ENCODE measurements at places on chromosomes 12 and 14.

- DNase-seq, result no peak
These were observed 4.2 kb downstream of the SPRYD3 start for GRCh38 chr12:53074999-53075370.

DNA sequence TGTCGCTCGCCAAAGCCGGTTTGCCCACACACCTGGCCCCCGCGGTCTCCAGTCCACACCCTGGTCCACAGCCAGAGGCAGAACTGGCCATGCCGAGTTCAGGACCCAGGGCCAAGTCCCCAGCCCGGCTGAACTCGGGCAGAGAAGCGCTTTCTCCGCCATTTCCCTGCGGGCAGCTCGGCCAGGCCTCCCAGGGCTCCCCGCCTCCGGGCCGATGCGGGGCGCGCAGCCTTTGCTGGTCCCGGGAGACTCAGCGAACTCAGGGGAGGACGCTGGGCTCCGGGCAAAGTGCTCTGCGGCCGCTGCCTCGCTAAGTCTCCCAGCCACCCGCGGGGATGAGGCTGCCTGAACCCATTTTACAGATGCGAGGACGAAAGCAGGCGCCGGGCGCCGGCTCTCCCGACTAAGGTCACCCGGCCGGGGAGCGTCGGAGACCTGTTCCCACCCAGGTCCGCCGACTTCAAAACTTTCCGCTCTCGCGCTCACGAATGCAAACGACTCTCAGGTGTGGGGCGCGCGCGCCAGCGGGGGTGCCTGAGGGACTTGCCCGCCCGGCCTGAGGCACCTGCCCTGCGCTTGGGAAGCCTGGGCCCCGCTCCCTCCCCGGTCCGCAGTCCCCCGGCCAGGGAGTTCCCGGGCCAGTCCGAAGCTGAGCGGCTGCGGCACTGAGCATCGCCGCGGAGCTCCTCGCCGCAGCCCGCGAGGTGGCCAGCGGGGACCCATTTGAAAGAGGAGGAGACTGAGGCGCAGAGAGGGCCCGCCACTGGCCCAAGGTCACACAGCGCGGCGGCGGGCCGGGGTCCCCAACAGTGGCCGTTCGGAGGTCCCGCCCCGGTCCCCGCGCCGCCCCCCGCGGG lies 627 bp downstream of the TESC start:
- no peak for DNase-seq

DNA sequence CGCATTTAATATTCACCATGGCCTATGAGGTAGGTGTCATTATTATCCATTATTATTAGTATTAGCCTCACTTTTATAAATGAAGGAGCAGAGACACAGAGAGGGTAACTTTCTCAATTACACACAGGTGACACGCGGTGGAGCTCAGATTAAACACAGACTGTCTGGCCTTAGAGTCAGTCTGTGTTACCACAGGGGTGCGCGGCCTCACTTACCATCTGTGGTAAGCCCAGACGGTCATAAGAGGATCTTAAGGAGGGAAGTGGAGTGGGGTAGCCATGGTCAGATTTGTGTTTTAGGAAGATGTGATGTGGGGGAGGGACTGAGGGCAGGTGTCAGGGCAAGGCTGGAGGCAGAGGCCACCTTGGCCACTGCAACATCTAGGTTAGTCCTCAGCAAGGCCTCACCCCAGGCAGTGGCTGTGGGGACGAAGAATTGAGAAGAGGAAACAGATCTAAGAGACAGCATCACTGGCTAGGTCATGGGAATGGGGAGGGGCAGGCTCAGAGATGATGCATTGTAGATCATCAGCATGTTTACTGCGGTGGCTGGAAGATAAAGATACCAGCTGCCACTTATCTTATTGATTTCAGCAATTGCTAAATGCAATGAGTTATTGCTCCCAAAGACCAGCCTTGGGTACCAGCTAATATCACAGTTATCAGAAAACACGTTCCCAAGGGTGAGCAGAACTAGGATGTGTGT lies 67.1 kb downstream of the SERPINA3 start:
- peak; percentile 17 for DNase-seq

- DNase-seq, result no peak
These were observed 5.7 kb upstream of the SUSD6 start for GRCh38 chr14:69605738-69606137.

DNA sequence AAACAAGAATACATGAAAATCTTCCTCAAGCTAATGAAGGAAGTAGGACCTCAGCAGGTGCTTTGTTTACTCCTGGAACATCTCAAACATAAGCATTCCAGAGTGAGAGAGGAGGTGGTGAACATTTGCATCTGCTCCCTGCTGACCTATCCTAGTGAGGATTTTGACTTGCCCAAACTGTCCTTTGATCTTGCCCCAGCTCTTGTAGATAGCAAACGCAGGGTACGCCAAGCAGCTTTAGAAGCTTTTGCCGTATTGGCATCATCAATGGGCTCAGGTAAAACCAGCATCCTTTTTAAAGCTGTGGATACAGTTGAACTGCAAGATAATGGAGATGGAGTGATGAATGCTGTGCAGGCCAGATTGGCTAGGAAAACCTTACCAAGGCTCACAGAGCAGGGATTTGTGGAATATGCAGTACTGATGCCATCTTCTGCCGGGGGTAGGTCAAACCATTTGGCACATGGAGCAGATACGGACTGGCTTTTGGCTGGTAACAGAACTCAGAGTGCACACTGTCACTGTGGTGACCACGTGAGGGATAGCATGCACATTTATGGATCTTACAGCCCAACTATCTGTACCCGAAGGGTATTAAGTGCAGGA lies 1.9 kb downstream of the TOGARAM1 start:
- peak; percentile 21 for DNase-seq

DNA sequence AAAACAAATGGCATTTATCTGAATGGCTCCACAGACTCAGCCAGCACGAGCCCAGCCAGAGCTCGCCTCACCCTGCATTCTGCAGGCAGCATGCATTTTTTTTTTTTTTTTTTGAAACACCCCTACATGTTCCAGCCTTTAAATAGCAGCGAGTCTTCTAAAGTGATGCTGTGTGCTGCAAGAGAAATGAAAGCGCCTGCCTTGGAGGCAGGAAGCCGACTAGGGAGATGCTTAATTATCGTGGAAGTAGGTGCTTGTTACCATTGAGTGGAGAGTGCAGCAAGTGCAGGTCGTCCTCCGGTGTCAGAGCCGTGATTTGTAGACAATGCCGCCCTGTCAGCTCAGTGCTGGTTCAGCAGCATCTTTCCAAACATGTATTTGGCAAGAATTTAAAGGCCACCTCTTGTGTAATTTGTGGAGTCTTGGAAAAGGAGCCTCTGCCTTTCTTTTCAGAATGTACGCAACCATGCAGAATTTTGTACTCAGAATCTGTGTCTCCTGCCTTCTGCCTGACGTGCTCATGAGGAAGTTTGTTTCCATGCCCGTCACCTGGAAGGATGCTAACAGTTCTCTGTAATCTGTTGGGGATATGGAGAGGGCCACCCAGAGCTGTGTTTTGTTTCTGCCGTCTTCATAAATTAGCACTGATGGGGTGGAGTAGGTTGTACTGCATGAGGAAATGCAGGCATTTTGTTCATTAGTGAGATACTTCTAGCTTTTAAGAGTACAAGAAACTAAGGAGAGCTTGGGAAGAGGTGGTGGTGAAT lies 345.9 kb upstream of the RGS6 start:
- peak; percentile 68 for DNase-seq

DNA sequence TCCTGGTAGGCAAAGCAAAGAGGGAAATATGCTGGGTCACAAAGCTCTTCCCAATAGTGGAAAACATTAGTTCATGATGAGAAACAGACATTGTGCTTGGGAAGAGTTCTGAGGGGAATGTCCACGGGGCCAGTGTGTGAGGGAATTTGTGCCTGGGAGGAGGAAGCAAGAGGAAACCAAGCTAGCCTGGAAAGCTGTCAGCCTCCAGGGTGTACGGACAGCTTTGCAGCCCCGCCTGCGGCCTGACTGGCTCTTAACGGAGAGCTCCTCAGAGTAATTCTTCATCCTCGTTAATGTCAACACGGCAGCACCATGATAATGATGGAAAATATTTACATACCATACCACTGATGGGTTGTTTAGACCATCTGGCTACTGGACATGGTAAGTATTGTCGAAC lies 32.4 kb downstream of the PITPNM2 start:
- no peak for DNase-seq

GRCh38 chr14:75522224-75522982 lies at the start of gene BATF:
Gene BATF, plus strand, starts transcription at chr14:75522469. Its CDS starts 214 bp downstream, at chr14:75522683.
- no peak for DNase-seq

DNA sequence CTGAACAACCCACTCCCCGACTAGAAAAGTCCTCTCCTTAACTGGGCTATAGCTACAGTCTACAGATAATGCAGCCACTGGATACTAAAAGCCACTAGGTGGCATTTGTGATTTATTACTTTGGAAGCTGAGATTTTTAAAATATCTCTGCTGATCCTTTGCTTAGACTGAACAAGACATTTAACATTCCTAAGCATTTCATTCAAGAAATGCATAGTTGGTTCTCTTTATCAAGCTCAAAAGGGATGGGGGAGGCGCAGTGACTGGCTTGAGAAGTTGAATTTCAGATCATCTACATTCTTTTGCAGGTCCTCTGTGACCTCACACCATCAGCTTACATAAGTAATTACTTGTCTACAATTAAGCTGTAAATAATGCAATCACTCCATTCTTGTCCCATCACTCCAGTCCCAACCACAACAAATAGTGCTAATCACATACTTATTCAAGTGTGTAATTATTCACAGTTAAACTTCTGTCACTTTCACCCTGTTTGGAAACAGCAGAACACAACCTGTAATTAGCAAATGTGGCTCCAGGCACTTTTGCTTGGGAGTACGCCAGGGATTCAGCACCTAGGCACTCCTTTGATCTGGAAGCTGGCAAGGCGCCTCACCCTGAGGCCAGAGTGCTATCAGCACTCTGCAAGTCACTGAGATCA lies 203.6 kb downstream of the NOVA1 start:
- peak; percentile 54 for DNase-seq

DNA sequence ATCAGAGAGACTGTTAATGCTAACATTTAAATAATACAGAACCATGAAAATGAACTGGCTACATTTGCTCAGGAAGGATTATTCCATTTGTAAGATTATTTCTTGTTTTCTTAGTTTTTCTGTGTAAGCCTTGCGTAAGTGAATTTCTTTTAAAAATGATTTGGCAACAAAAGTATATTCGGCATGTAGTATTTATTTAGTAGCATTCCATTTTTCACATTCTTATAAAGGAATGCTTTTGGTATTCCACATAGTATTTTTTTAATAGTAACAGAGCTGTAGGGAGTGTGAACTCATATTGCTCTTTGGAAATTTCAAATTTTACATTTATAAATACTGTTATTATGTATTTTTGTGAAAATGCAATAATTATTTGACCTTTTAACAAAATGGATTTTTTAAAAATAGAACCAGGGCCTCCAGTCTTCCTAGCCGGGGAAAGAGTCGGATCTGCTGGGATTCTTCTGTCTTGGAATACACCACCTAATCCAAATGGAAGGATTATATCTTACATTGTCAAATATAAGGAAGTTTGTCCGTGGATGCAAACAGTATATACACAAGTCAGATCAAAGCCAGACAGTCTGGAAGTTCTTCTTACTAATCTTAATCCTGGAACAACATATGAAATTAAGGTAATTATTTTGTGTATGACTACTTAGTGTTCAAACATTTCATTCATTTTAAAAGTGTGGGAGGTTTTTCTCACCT lies 1.2 kb downstream of the PTPRQ start:
- DNase-seq, result peak; percentile 58

DNA sequence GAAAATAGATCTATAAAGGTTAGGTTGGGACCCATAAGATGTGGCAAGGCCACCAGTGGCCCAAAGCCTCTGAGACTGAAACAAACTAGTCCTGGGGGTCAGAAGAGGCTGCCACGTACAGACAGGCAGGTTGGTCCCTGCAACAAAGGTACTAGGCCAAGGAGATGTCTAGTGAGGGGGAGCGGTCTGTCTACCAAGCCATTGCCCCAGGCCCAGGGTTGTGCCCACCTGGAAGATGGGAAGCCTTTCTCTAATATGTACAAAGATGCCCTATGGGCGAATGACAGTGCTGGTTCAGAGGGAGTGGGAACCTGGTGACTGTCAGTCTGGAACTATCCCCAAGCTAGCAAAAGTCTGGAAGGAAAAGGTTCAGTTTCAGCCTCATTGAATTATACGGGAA lies 233.2 kb downstream of the RBM19 start:
- no peak for DNase-seq

- peak; percentile 88 for DNase-seq
These were observed 206.7 kb downstream of the KIF21A start for GRCh38 chr12:39235990-39236767.

GRCh38 chr12:116194935-116195431 lies 82.5 kb downstream of the MED13L start:
- no peak for DNase-seq

GRCh38 chr14:100673807-100674154 lies 52.9 kb upstream of the DLK1 start:
- no peak for DNase-seq

DNA sequence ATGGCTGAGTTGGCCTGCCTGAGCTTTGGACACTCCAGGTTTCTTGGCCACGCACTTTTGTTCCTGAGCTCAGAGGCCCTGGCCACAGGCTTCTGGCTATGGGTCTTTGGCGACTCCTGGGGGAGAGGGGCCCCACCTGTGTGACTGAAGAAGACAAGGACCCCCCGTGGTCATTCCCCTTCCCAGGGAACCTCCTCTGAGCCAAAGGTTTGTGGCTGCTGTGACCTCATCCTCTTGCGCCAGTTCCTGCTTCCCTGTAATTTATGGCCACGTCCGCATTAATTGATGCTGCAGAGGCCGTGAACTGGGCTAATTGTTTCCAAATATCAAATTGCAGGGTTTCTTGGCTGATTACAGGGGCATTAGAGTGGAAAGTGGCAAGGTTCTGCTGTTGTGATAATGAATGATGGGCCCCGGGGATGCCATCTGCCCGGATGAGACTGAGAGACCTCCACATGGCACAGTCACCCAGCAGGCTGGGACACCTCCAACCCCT lies 27.6 kb upstream of the NOS1 start:
- no peak for DNase-seq

DNA sequence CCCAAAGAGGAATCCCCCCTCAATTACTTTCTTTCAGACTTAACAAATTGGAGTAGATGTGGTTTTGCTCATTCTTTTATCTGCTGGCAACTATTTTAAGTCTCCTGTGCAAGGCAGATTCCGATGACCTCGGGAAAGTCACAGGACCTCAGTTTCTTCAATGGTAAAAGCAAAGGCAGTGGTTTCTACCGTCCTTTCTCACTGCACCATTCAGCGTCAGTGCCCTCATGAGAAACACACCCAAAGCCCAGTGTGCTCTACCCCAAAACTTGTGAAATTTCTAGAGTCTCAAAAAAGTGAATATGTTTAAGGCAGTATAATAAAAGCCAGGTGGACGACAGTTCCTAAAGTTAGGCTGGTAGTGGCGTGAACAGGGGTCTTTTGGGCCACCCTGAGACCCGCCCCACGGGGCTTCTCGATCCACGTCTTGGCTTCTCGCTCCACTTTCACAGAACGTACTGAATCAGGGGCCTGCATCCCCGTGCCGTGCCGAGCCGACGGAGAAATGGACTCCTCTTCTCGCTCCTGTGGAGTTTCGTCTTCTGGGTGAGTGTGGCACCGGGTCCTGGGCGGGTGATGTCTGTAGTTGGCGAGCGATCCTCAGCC lies 1.3 kb upstream of the ARHGAP5 start:
- peak; percentile 21 for DNase-seq

DNA sequence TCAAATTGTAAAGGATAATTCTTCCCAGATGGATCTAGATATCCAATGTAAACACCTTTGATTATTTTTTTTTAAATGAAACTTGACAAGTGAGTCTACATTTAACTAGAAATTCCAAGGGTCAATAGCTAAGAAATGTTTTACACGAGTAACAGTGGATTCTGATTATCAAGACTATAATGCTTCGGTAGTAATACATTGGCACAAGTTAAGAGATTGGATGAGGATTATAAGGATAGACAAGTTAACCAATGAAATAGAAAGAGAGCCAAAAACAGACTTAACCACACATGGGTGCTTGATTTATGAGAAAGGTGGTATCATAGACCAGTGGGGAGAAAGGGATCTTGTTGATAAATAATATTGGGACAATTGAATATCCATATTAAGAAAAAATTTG lies 40.3 kb upstream of the PCED1B start:
- no peak for DNase-seq
